ENCODE measurements at places on chromosomes 11 and 22.

GRCh38 chr11:27573024-27573423 lies 66.5 kb upstream of the LIN7C start:
- DNase-seq, result no peak

- DNase-seq, result no peak
These were observed 63.0 kb downstream of the P4HA3 start for GRCh38 chr11:74248469-74248868.

GRCh38 chr11:117872975-117873827 lies 3.3 kb downstream of the FXYD6 start:
- DNase-seq, result no peak

DNA sequence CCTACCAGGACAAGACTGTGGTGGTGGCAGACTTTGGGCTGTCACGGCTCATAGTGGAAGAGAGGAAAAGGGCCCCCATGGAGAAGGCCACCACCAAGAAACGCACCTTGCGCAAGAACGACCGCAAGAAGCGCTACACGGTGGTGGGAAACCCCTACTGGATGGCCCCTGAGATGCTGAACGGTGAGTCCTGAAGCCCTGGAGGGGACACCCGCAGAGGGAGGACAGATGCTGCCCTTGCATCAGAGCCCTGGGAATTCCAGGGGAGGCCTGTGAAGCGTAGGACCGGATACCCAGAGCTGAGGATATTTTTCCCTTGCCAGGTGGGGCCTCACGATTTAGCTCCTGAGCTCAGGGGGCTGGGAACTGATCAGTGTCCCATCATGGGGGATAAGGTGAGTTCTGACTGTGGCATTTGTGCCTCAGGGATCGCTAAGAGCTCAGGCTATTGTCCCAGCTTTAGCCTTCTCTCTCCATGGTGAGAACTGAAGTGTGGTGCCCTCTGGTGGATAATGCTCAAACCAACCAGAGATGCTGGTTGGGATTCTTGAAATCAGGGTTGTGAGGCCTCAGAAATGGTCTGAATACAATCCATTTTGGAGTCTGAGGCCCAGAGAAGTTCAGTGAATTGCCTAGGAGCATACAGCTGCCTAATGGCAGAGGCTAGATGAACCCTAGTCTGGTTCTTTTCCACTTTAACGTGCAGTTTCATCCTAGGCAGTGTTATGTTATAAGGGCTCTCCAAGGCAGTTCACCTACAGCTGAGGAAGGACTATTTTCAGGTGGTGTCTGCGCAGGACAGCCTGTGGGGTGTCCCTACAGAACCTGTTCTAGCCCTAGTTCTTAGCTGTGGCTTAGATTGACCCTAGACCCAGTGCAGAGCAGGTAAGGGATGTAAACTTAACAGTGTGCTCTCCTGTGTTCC lies 19.5 kb downstream of the PIK3IP1 start:
- peak; percentile 82 for DNase-seq

GRCh38 chr11:119195680-119196079 lies 10.4 kb downstream of the NHERF4 start:
- DNase-seq, result peak; percentile 16

- DNase-seq, result peak; percentile 57
These were observed 85.9 kb downstream of the SBF2 start for GRCh38 chr11:10208131-10208575.

GRCh38 chr11:79150966-79151365 lies 289.9 kb downstream of the TENM4 start:
- DNase-seq, result no peak

DNA sequence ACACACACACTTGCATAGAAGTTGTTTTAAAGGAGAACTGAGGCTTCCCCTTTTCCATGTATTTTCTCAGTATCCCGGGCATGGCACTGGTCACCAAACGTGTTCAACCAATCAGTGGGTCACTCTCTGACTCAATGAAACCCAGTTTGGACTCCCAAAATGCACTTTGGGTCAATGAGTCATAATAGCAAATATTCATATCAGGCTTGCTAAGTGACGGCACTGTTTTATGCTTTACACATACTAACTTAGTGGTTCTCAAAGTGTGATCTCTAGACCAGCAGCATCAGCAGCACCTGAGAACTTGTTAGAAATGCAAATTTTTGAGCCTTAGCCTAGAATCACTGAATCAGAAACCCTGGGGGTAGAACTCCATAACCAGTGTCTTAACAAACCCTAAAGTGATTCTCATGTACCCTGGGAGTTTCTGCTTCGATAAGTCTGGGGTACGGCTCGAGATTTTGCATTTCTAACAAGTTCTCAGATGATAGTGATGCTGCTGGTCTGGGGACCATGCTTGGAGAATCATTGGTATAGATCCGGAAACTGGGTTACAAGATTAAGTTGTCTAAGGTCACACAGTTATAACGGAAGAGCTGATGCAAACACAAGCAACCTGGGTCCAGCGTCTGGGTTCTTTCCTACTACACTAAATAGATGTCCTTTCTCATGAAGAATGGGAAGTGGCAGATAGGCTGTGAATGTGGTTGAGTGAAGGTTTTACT lies 35.6 kb downstream of the ETS1 start:
- DNase-seq, result no peak

DNA sequence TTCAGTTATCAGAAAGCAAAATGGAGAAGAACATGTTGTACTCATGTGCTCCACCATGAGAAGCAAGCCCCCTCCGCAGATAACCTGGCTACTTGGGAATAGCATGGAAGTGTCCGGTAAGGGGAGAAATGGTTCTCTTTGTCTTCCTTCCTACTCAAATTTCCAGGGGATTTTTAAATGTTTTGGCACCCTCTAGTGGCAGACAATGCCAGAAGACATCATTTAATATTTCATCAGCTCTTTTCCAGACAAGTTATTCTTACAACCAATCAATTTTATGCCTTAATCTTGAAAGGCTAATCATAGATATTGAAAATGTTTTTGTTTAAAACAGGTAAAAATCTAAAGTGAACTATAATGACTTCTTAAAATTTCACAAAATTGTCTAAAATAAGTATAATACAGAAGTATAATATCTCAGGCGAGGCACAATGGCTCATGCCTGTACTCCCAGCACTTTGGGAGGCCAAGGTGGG lies 15.7 kb downstream of the CRTAM start:
- peak; percentile 96 for DNase-seq

GRCh38 chr22:49305214-49305965 lies 522.3 kb downstream of the BRD1 start:
- DNase-seq, result peak; percentile 72

DNA sequence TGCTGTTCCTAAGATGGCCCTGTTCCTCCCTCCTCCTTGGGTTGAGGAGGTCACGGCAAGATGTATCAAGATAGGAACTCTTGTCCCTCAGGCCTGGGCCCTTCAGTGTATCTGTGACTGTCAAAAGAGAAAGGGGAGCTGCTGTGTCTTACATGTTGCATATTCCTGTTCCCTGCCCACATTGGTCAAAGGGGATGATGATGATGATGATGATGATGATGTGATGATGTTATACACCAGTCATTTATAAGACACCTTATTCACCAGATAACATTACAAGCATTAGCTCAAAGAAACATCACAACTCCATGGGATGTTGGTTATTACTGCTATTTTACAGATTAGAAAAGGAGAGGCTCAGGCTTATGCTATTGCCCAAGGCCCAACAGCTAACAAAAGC lies 13.7 kb downstream of the FXYD6 start:
- DNase-seq, result no peak

DNA sequence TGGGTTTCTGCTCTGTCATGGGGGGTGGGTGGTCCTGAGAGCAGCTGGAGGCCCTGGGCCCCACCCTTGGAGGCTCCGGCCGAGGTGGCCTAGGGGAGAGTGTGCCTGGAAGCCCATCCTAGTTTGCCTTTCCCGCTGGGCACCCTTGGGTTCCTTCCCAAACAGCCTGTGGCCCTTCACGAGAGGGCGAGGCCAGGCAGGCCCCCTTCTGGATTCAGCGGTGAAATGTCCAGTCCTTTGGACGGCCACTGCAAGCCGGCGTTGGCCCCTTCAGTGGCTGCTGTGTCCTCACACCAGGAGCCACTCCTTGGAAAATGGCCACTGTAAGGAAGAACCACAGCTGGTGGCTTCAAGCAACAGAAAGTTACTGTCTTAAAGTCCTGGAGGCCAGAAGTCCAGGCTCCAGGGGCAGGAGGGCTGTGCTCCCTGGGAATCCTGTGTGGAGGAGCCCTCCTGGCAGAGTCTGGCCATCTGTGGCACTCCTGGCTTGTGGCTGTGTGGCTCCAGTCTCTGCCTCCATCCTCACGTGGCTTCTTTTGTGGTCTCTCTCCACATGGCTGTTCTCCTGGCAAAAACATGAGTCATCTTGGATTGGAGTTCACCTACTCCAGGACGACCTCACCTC lies 854.1 kb downstream of the TBC1D22A start:
- DNase-seq, result no peak

GRCh38 chr11:45163956-45164575 lies 17.6 kb downstream of the PRDM11 start:
- peak; percentile 69 for DNase-seq

DNA sequence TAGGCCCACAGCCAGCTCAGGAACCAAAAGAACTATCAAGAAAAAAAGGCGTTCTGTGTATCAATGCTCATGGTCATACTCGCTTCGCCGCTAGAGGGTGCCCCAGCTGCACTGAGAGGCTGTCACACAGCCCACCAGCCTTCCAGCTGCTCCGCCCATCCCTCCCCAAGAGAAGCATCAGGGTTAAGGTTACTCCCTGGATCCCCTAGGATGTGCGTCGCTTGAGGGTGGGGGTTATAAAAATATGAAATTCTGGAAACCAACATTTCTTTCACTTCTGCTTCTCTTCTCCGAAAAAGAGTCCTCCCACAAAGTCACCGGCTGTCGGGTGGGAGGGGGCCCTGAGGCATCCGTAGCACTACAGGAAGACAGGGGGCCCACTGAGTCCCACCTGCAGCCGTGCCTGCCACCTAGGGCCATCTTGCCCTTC lies 1.7 kb downstream of the CBX6 start:
- peak; percentile 79 for DNase-seq

- DNase-seq, result no peak
These were observed 47.3 kb downstream of the GRIK4 start for GRCh38 chr11:120558744-120559431.

GRCh38 chr11:88297421-88297820 lies 40.1 kb downstream of the CTSC start:
- no peak for DNase-seq

DNA sequence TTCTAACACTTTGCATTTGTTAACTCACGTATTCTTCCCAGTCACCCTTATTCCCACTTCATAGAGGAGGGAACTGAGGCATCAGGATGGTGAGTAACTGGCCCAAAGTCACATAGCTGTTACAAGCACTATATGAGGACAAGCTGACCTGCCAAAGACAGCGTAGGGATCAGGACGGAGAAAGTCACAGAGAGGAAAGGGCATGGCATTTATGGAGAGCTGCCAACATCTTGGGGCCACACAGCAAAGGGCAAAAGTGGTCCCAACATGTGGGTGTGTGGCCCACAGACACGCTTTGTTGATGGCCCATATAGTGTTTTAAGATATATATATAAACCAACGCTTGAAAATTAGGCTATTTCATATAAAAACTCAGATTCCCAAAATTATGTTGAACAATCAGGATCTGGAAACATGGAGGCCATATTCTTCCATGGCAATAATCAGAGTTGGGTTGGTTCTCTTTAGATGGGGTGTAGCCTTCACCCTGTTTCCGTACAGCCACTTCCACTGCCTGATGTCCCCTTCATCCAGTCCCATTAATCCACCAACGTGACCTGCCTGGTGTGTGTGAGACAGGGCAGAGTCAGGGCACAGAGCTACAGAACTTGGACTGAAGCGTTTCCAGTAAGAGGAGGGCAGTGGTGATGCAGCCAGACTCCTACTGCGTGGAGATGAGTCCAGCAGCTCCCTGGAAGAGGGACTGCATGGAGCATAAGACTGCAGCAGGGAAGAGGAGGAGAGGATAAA lies 39.9 kb upstream of the CD5 start:
- no peak for DNase-seq

DNA sequence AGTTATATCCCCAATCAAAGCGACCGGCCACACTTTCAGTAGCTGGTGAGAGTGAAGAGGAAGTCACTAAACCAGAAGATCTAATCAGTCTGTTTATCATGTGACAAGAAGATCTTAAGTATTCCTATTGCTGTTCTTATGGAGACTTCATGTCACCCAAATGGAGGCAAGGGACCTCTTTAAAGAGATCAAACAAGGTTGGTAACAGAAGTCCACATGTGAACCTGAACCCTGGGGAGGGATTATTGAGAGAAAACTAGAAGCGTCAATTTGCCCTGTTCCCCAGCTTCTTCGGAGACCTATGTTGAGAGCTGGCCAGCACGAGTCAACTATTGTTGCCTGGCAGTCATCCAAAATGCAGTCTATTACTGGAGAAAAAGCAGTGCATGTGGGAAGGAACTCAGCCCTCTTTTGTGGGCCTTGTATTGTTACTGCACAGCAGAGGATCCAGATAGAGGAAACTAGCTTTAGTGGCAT lies 76.9 kb upstream of the CTSC start:
- DNase-seq, result no peak

GRCh38 chr11:77060234-77060633 lies 6.5 kb upstream of the CAPN5 start:
- no peak for DNase-seq

DNA sequence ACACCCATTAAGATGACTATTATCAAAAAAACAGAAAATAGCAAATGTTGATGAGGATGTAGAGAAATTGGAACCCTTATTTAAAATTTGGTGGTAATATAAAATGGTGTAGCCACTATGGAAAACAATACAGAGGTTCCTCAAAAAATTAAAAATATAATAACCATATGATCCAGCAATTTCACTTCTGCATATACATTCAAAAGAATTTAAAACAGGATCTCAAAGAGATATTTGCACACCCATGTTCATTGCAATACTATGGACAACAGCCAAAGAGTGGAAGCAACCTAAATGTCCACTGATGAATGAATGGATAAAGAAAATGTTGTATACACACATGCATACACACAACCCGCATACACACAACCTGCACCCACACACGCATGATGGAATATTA lies 102.2 kb downstream of the FAM168A start:
- no peak for DNase-seq
